ENCODE measurements at places on chromosomes 2 and 18. TPM values are rescaled to one million over a fixed set of nuclear protein-coding genes. Genes with fewer than 3 reads are reported as not detected.

The GPR45 gene
- total RNA-seq, result not detected

The DES gene
- 64.5 TPM for total RNA-seq

The PHLPP1 gene
- total RNA-seq, result 12.6 TPM

The CPS1 gene
- 3.0 TPM for total RNA-seq

The SPP2 gene
- total RNA-seq, result not detected

DNA sequence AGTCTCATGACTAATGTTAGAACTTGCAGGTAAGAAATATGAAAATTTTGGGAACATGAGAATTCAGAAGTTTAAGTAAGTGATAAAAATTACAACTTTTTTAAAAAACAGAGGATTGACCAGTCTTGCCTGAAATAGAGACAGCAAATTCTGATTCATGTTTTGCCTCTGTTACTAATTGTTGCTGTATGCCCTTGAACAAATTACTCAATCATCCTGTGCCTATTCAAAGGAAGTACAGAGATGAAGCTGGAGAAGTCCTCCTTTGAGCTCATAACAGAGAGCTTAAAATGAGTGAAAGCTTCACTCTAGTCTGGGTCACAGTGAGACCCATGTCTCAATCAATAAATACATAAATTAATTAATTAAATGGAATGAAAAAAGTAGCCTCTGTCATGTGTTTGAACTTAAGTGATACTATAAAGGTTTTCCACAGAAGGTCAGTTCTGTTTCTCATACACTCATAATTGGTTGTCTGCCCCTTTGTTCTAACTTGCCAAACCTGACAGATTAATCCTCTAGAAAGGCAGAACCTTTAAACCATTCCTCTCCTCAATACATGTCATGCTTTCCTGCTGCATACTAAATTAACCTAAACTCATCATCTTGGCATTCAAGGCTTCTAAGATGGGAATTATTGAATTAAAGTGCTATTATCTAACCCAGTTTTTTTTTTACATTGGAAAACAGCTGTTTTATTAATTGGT, 374.6 kb upstream of the LRATD1 start:
- H3K4me3 ChIP-seq, result no peak overlapping the region
- H3K4me1 ChIP-seq, result no peaks in the 10 kb centered on the region
- H3K27me3 ChIP-seq, result no peaks in the 10 kb centered on the region
- no peaks in the 10 kb centered on the region for H3K36me3 ChIP-seq

DNA sequence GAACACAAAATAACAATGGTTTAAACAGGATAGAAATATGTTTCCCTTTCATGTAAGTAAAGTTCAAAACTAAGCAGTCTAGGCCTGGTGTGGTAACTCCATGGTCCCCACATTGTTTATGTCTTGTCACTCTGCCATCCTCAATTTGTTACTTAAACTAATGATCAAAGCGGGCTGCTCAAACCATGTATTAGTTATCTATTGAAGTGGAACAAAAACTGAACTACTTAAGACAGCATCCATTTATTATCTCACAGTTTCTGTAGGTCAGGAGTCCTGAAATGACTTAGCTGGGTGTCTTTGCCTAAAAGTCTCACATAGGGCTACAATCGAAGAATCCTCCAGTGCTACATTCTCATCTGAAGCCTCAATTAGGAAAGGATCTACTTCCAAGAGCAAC, 91.6 kb downstream of the NAB1 start:
- H3K4me1 ChIP-seq, result no peaks in the 10 kb centered on the region
- no peaks in the 10 kb centered on the region for H3K27me3 ChIP-seq
- H3K36me3 ChIP-seq, result no peaks in the 10 kb centered on the region
- no peak for DNase-seq
- H3K4me3 ChIP-seq, result no peak overlapping the region
- no peak overlapping the region for H3K27ac ChIP-seq

- no peak overlapping the region for H3K27ac ChIP-seq
- peaks cover 23% of the 10 kb centered on the region for H3K4me1 ChIP-seq
- H3K4me3 ChIP-seq, result no peak overlapping the region
- no peak for DNase-seq
- H3K36me3 ChIP-seq, result no peaks in the 10 kb centered on the region
Measured at GRCh38 chr2:37342591-37343220, 1.7 kb upstream of the QPCT start.

DNA sequence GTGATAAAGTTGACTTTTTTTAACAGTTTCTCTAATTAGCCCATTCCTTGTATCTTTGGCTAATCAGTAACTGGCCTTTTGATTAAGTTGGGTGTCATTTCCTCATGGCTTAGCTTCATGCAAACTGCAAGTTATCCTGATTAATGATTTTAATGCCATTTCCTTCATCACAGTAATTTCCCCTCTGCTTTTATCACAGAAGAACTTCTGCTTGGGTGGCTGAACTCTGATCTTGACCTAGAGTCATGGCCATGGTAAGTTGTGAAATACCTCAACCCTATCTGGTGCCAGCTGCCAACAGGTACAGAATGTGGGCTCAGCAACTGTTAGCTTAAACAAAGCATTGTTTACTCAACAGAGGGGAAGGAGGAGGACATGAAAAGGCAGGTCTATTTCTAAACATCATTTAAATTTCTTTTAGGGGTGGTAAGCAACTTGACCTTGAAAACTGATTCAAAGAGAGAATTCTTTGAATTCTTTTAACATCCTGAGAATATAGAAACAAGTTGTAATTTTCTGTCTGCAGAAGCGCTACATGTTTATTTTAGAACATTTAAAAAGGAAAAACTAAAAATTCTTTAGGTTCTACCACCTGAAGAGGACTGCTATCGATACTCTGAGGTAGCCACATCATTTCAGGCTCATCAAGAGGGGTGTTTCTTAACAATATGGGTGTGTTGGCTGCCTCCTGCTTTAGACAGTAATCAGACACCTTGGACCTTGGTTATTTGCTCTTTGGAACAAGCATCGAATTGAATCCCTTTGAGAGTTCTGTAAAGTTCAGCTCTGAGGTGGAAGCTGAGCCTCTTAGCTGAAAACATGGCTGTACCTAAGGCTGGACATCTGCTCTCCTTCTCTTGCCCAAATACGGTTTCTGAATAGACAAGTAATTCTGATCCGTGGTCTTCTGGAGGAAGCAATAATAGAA, 39.7 kb downstream of the ANXA4 start:
- peaks cover 27% of the 10 kb centered on the region for H3K36me3 ChIP-seq
- no peak overlapping the region for H3K4me3 ChIP-seq
- peak overlapping the region; percentile 37 for H3K27ac ChIP-seq
- H3K4me1 ChIP-seq, result peaks cover 40% of the 10 kb centered on the region

DNA sequence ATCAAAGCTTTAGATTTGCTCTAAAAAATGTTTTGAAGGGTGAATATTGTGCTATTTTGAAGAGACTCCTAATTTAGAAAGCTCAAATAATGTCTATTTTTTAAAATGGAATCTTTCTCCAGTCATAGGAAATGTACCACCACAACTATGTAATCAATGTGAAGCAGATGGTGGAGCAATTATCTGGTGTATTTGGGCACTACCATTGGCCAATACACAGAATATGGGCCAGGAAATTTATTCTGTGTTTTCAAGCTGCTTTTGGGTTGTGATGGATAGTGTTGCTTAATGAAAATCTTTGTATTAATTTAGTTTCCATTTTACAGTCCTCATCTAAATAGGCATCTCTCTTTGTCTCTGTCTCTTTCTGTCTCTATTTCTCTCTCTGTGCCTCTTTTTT, 17.1 kb upstream of the VWC2L start:
- H3K36me3 ChIP-seq, result no peaks in the 10 kb centered on the region
- H3K4me1 ChIP-seq, result no peaks in the 10 kb centered on the region
- no peaks in the 10 kb centered on the region for H3K27me3 ChIP-seq
- DNase-seq, result no peak
- H3K27ac ChIP-seq, result no peak overlapping the region
- H3K4me3 ChIP-seq, result no peak overlapping the region

DNA sequence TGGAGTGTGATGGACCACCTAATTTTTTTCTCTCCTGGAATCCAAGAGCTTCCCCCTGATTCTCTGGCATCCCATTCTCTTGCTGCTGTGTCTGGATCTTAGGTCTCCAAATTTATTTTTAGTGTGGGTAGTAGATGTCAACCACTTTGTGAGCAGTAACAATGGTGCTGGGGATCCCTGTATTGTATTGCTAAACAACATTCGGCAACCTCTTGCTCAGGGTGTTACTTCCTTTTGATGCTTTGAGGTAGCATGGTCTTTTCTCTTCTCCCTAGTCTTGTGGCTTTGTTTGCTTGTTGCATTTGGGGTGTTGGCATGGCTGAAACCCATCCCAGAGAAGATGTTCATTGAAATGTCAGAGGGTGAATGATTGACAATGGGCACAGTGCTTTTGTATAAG, 737.4 kb downstream of the BCL11A start:
- no peak overlapping the region for H3K27ac ChIP-seq
- no peaks in the 10 kb centered on the region for H3K36me3 ChIP-seq
- DNase-seq, result no peak
- no peaks in the 10 kb centered on the region for H3K27me3 ChIP-seq

GRCh38 chr2:36449943-36450392, 94.4 kb downstream of the CRIM1 start:
- peaks cover 46% of the 10 kb centered on the region for H3K36me3 ChIP-seq
- H3K4me1 ChIP-seq, result peaks cover 30% of the 10 kb centered on the region
- no peaks in the 10 kb centered on the region for H3K27me3 ChIP-seq
- no peak for DNase-seq
- no peak overlapping the region for H3K4me3 ChIP-seq

GRCh38 chr2:119650846-119651370, 28.1 kb upstream of the TMEM177 start:
- H3K27ac ChIP-seq, result no peak overlapping the region
- no peak overlapping the region for H3K4me3 ChIP-seq
- no peaks in the 10 kb centered on the region for H3K27me3 ChIP-seq
- H3K4me1 ChIP-seq, result no peaks in the 10 kb centered on the region

DNA sequence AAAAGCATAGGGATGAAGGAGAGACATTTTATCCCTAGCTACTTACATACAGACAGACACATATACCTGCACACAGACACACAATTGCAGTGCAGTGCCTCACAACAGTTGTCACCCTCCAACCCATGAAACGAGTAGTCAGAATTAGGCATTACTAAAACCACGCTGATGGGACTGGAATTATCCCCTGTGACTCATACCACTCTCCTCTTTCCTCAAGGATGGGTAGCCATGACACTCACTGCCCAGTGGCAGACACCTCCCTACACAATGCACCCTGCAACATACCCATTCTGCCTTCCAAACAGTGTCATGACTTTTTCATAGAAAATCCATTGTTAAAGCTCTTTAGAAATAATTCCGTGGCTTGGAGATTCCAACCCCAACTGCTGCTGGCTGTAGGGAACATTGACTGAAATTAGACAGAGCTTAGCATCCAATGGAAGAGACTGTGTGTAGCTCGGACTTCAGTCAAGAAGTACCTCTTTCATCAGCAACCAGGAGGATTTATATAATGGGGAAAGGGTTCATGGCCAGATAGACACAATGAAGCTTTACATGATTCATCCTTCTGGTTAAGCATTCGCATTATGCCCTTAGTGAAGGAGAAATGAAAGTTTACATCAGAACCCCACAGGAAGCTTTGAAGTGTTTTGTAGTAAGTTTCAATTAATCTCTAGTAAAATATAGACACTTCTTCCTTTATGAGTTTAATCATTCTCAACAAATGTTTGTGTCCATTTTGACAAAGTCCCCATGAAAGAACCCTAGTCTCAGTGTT, 155.2 kb downstream of the FBXO15 start:
- H3K27ac ChIP-seq, result no peak overlapping the region
- no peaks in the 10 kb centered on the region for H3K27me3 ChIP-seq
- no peaks in the 10 kb centered on the region for H3K4me1 ChIP-seq
- H3K36me3 ChIP-seq, result no peaks in the 10 kb centered on the region
- DNase-seq, result no peak

DNA sequence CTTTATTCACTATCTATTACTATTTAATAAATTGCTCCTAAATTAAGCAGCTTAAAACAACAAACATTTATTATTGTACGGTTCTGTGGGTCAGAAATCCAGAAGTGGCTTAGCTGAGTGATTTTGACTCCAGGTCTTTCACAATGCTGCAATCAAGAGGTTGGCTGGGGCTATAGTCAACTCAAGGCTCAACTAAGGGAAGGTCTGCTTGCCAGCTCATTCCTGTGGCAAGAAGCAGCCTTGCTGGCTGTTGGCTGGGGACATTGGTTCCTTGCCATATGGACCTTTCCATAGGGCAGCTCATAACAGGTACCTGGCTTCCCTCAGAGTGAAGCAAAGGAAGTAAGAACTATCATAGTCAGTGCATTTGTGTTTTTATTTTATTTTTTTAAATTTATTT, 5.0 kb upstream of the MRPL19 start:
- no peaks in the 10 kb centered on the region for H3K36me3 ChIP-seq
- no peak overlapping the region for H3K27ac ChIP-seq
- DNase-seq, result no peak
- no peak overlapping the region for H3K4me3 ChIP-seq

GRCh38 chr2:208297961-208298360, 31.9 kb downstream of the PIKFYVE start:
- DNase-seq, result no peak
- H3K36me3 ChIP-seq, result peaks cover 71% of the 10 kb centered on the region
- H3K27me3 ChIP-seq, result no peaks in the 10 kb centered on the region
- H3K4me1 ChIP-seq, result no peaks in the 10 kb centered on the region
- no peak overlapping the region for H3K4me3 ChIP-seq

GRCh38 chr2:235005603-235006259, 53.9 kb downstream of the SH3BP4 start:
- H3K27me3 ChIP-seq, result no peaks in the 10 kb centered on the region
- no peaks in the 10 kb centered on the region for H3K36me3 ChIP-seq
- no peak overlapping the region for H3K27ac ChIP-seq
- no peak for DNase-seq
- no peak overlapping the region for H3K4me3 ChIP-seq

DNA sequence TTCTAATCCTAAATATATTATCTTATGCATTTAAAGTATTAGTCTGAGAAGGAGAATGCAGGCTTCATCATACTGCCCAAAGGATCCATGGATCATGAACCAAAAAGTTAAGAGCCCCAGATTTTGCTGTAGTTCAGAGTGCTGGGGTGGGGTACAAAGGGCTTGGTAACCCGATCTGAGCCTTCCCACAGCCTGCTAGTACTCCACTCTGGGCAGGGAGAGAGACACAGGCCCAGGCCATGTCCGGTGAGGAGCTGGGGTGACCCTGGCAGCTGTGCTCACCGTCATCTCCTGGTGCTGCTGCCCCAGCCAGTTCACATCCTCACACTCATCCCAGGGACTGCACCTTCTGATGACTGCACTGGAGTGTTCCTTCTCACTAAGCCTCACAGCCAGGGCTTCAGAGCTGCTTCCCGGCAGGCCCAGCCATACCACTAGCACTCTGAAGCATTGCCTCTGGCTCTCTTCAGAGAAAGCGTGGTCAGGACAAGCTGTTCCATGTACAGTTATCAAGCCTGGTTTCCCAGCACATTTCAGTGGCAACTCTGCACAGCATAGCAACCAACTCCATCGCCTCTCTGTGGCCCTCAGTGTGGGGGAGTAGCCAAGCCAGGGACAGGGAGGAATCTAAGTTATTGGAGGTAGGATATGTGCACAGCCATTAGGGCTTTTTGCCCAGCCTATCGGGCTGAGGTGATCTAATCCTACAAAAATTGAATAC, 189.0 kb upstream of the CTAGE1 start:
- no peak overlapping the region for H3K4me3 ChIP-seq
- H3K27me3 ChIP-seq, result no peaks in the 10 kb centered on the region
- H3K36me3 ChIP-seq, result no peaks in the 10 kb centered on the region
- no peak for DNase-seq

All from lower lobe of right lung (tissue), 2 donors.